ENCODE measurements at places on chromosomes 7 and 10.
A peak's percentile ranks its signal among the peaks of the same experiment; 100 is the strongest.

GRCh38 chr7:30526163-30526562 is 21.5 kb upstream of the GGCT start:
- no peak for DNase-seq

DNA sequence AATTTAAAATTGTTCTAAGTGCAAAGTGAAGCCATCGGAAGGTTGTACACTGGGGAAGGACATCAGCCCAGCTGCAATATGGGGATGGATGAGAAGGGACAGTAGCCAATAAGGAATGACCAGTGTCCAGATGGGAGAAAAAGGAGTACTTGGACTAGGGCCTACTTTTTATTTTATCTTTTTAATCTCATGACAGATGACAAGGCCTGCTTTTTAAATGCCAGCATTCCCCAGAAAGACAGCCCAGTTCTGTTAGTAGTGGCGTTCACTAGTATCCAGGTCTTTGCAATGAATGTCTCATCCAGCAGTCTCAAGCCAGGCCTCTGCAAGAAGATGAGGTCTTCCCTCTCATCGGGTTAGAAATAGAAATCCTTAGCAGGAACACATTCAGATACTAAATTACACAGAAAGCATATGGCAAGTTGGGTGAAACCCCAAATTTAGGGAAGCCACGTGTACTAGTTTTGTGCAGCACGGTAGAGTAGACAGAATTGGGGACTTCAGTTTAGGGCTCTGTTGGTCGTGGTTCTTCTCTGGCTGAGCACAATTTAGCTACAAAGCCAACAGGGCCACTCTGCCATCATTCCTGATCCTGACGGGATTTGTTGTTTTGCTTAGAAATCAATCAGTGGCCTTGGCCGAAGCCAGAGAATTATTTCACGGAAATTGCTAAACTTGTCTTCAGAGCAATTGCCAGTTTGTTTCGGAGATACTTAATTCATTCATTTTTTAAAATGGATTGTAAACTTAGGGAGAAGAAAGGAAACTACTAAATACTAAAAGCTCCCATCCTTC is 227.8 kb downstream of the ARHGAP21 start:
- DNase-seq: no peak

GRCh38 chr7:48786951-48787350 is 137.4 kb upstream of the CDC14C start:
- peak; percentile 92 for DNase-seq

DNA sequence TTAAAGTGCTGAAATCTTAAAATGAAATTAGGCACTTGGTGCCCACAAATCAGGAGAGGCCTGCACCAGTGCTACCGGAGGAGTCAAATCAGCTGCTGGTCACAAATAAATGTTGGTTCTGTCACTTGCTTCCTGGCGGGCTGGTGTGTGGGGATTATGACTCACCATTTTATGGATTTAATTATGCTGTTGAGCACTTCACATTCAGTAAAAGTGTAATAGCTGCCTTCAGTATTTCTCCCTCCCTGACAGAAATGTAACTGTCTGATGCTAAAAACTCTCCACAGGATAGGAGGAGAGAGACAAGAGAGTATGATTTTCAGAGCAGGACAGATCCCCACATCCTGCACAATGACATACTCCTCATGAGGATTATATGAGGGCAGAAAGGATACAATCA is 186.0 kb downstream of the JAZF1 start:
- DNase-seq: peak; percentile 77

DNA sequence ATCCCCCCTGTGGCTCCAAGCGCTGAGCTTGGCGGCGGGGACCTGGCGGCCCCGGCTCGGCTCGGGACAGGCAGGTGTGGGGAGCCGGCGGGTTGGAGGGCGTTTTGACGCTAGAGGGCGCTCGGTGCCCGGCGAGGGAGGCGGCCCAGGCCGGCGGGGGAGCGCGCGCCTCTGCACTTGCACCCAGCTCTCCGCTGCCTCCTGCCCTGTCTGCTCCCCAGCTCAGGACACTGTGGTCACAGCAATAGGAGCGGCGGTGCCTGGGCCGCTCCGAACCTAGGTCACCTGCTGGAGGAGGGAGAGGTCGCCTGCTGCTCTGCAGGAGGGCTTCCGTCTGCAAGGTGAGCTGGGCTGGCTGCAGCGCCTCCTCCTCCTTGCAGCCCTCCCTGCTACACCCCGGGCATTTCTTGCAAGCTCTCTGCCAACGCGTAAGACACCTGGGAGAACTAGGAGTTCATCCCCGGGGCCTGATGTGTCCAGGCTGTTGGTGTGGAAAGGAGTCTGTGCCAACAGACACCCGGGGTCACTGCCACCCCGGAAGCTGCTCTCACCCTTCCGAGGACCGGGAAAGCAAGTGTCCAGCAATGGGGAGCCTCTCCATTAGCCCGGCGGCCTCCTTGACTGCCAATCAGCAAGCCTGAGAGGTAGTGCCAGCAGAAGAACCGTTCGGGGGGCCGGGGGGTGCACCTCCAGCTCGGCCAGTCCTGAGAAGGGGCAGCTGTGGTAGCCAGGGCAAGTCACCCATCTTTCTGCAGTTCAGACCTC is 620.4 kb downstream of the GALNT17 start:
- peak; percentile 15 for DNase-seq

DNA sequence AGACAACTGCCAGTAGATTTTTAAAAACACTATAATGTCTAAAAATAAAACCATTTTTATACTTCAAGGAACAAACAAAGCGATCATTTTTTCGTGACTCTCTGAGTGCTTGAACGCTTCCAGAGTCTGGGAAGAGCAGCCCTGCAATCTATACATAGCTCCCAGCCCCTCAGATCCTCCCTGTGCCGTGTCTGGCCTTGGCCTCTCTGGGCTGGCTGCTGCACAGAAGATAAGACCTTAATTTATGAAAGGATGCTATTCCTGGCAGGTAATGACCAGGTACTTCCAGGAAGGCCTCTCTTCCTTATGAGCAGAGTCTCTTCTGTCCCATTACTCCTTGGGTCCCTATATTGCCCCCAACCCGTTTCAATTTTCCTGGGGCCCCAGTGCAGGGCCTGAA is 200.9 kb upstream of the AOAH start:
- DNase-seq: no peak

DNA sequence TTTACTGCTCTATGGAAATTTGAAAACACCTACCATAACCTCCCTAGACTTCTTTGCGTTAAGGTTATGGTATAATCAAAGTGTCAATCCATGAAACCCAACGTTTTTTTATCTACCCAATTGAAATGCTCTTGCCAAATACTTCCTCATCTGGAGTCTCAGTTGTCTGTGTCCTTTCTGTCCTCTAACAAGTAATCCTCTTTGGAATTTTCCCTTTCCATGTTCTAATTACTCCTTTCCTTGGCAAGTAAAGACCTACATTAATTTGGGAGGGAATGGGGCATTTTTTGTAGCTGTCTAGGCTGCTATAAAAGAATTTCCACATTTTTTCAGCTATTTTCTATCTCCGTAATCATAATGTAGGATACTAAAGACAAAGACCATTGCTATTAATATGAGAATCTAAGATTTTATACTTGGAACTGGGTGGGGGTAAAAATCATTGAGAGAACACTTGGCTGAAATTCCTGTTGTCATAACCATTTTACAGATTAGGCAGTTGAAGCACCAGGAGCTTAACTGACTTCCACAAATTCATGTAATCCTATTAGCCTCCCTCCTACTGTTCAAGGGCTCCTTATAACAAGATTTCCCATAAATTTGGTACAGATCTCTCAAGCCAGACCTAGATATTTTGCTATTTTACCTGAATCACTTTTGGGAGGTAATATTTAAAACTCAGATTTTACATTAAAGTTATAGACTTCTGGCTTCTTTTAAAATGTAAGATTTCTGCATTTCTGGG is 1307.6 kb downstream of the XPNPEP1 start:
- DNase-seq: no peak

GRCh38 chr10:51159841-51160240 is 85.6 kb downstream of the PRKG1 start:
- no peak for DNase-seq

DNA sequence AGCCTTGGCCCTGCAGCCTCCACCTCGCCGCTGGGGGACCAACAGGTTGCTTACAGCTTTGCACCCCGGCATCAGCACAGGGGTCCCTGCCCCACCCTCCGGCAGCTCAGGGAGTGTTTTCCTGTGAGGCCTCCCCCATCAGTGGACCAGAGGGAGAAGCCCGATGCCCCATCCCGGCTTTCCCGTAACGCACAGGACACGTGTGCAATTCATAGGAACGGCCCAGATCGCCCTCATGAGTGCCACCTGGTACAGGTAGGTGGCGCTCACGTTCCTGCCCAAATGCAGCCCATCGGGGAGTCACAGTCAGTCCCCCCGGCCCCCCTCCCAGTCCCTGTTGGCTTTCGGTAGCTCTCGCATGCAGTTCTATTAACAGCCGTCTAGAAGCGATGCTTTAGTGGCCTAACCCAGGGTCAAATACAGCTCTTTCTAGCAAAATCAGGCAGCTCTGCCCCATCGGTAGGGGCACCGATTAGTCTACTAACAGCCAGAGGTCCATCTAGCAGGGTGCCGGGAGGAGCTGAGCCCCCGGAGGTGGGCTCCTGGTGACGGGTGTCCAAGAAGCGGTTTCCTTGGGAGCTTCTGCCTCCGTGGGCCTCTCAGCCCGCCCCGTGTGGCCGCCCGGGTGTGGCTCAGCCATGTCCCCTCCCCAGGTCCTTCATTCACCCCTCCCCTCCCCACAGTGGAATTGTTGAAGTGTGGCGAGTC is 48.4 kb upstream of the GTF2IRD1 start:
- DNase-seq: peak; percentile 61
